ENCODE measurements at places on chromosomes 13 and 19.

- peak; percentile 89 for DNase-seq
These were observed at the start of gene POU2F2 for GRCh38 chr19:42132030-42132628. Gene POU2F2, minus strand, starts transcription at chr19:42132446. Its CDS starts 35 bp downstream, at chr19:42132411.

DNA sequence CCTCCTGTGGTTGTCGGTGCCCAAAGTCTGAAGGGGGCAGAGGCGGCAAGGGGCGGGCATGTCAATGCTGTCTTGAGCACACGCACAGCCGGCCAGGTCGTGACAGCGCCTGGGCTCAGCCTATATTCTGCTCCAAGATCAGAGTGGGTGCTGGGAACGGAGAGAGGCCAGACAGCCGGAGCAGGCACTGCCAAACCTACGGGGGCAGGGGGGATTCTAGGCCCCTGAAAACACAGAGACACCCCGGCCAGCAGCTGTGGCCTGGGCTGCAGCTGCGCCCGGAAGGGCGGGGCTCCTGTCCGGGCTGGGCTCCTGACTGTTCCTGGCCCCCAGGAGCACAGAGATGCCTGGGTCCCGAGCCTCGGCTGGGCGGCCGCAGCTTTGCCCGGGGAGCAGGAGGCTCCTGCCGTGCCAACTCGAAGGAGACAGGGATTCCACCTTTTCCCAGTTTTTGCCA, 2662.9 kb upstream of the PCDH20 start:
- no peak for DNase-seq

- DNase-seq, result no peak
These were observed 1.1 kb downstream of the EML2 start for GRCh38 chr19:45637890-45638667.

DNA sequence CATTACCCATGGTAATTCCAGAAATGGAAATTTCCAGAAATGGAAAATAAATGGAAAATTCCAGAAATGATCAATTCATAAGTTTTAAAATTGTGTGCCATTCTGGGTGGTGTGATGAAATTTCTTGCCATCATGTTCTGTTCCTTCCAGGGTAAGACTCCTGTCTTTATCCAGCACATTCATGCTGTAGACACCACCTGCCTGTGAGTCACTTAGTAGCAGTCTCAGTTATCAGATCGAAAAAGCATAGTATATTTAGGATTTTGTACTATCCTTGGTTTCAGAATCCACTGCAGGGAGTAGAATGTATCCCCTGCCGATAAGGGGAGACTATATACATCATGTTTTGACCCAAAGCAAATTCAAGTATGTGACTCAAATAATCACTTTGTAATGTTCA, 26.7 kb upstream of the CSNK1A1L start:
- no peak for DNase-seq

DNA sequence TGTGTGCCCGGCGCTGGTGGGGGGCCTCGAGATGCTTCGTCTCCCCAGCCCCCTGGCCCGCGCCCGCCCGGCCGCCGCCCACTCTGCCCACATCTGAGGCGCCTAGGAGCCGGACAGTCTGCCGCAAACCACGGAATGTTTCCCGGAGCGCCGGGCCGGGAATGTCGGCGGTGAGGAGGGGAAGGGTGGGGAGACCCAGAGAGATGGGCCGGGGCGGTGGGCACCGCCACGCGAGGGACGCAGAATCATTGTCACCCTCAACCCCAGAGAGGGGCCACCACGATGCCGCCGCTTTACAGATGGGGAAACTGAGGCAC, 46.1 kb upstream of the NFIC start:
- no peak for DNase-seq

DNA sequence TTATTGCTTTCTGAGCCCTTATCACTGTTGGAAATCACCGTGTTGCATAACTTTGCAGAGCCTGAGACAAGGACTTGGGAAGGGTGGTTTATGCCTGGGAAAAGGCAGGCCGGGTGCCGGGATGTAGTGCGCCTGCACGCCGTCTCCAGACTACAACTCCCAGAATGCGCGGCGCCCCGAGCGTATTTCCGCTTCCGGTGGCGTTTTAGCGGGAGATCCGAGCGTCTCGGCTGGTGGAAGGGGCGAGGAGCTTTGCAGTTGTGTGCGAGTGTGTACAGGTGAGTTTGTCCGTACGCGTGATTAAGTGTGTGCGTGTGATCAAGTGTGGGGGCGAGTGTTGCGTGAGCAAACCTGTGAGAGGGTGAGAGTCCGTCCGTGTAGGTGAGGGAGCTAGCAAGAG, 75.4 kb downstream of the PEG3 start:
- no peak for DNase-seq

DNA sequence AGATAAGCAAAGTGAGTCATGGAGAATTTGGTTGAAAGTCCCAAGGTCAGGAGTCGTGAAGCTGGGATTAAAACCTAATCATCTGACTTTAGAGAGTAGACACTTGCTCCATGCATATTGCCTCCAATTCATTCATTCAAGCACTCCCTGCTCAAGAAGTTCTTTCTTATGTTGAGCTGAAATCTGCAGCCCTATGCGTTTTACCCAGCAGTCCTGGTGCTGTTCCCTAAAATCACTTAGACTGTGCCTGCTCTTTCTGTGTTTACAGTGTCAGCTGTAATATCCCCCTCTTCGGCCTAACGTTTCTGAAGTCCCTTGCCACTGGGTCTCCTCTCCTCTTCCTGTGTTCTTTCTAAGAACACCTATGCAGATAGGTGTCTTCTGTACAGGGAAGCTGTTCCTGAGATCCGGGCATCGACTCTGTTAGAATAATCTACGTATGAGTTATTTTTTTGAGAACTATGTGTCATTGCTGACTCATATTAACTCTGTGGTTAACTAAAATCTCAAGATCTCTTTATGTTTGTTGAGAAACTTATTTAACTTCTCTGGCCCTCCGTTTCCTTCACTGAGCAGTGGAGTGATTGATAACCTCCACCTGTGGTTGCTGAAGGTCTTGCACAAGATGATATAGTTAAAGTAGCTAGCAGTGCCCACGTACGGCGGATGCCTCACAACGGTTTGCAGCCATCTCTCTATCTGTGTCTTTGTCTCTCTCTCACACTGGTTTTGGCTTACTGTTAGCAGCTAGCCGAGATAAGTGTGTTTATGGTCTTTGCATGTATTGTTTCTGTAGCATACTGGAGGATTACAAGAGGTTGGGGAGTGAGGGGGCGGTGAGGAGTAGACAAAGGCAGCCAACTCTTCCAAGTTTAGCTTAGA, 4.7 kb downstream of the ALOX5AP start:
- DNase-seq, result peak; percentile 43

Measured in CD4-positive, alpha-beta T cell treated with Interleukin-1 beta for 1 hour (primary cell).